Sigmoid colon (tissue), 7 donors: ENCODE measurements at places on chromosomes 7 and 10.
A peak's percentile ranks its signal among the peaks of the same experiment; 100 is the strongest.

- DNase-seq: no peak
Measured at GRCh38 chr7:147245274-147245673, 1128.7 kb downstream of the CNTNAP2 start.

DNA sequence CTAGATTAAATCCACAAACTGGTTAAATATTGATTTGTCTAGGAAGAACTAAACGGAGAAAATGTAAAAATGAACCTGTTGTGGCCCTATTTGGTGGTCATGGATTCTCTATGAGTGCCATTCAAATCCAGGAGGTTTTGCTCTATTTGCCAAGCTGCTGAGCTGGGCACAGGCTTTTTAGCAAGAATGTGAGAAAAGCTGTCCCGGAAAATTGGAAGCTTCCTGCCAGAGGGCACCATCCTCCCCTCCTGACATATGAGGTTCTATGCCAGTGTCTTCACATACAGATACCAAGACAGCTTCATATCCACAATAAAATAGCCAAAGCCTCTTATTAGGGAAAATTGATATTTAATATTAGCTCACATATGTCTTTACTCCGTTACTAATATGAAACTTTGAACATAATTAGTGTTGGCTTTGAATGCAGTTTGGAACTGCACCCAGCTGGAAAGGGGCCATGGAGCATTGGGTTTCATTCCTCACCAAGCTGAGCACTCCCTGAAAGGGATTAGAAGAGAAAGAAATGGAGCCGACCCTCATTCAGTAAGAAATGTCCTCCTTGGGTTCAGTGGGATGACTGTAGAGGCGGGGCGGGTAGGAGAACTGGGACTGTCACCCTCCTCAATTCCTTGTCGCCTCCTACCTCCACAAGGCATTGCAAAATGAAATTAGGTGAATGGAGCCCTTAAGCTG is 47.8 kb downstream of the NRCAM start:
- no peak for DNase-seq

DNA sequence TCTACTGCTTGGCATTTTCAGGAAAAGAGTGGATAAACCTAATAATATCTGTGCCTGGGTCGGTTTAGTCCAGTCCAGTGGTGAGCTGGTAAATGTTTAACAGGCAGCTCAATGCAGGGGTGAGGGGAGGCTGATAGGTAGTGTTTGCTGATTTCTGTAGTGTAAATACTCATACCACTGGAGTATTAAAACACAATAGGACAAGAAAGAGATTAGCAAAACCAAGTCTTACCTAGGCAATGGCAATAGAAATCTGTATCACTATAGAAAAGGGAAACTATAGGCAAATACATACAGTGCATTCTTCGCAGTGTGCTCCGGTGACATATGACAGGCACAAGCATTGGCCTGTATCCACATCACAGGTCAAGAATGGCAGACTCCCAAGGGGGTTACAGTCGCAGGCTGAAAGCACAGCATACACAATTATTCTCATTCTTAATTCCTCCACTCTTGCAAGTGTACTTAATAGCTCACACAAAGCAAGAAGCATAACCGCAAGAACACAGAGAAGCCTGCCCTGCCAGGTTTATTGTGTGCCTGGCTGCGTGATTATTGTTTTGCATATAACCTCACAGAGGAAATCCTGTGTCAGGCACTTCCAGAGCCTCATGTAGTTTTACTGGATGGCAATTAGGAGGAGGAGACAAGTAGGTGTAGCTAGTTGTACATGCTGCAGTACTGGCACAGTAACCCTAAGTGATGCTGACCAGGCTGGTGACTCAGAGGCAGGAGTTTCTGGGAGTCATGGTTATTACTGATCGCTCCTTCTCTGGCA is 35.0 kb downstream of the LAMB4 start:
- peak; percentile 88 for DNase-seq

DNA sequence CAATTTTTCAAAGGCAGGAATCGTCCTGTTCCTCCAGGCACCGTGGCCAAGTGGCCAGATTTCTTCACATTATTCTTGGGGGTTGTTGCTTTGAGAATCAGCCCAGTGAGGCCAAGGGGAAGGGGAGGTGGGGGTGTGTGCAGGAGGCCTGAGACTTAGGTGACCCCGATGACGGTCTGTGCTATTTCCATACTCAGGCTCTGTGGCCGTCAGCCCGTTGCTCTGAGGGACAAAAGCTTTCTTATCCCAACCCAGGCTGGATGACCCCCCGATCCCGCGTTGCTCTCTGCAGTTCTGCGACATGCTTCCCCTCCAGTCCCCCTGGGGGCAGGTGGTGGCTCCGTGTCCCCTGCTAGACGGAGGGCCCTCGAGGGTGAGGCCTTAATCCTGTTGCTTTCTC is 14.2 kb downstream of the DOCK1 start:
- no peak for DNase-seq

DNA sequence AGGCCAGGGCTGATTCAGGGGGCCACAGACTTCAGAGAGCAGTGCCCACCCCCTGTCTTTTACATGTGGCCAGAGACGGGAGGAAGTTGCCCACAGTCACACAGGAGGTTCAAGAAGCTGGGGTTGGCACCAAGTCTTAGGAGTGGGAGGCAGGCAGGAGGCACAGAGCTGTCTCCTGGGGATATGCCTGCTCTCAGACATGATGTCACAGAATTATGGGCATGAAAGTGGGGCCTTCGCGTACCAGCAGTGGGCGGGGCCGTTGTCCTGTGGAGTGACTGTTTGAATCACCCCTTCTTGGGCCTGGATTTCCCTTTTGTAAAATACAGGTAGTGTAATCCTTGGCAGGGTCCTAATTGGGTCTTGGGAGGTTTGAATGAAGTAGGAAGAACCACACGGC is 81.2 kb upstream of the PPIF start:
- no peak for DNase-seq

- no peak for DNase-seq
Measured at GRCh38 chr7:43726466-43726865, 2.9 kb downstream of the COA1 start.

GRCh38 chr10:44051584-44052385 is 333.1 kb downstream of the CXCL12 start:
- DNase-seq: no peak

DNA sequence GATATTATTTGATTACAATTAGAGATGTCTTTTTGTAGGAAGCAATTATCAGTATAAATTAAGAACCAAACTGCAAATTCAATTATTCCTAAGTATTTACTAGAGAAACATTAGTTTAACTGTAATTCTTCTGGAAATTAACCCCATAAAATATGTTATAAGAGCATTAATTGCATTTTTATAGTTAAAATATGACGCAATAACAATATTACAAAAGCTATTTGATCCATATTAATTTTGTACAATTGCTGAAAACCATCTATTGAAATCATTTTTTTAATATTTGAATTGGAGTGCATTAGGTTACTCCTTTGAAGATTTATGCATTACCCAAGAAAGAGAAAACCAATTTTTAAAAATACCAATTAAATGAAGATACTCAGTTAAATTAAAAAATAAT is 254.8 kb upstream of the LRRTM3 start:
- no peak for DNase-seq

DNA sequence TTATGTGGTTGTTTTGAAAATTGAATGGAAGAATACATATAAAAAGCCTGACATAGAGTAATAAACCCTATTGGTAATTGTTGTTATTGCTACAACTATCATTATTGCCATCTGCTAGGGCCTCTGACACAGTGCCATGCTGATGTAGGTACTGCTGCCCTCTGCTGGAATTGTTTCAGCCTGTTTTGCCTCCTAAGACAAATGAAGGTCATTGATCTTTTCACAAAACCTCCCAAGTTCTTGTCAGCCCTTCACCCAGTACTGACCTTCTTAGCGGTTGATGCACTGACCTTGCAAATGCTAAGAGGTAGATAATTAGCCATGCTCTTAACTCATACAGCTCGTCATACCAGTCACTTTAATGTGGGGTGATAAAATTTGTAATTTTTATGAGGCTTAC is 975.2 kb downstream of the SORCS1 start:
- DNase-seq: no peak

GRCh38 chr10:120342115-120342714 is 114.8 kb upstream of the PLPP4 start:
- no peak for DNase-seq

- DNase-seq: peak; percentile 89
Measured at GRCh38 chr7:76397409-76398183, 11.9 kb downstream of the SSC4D start.

DNA sequence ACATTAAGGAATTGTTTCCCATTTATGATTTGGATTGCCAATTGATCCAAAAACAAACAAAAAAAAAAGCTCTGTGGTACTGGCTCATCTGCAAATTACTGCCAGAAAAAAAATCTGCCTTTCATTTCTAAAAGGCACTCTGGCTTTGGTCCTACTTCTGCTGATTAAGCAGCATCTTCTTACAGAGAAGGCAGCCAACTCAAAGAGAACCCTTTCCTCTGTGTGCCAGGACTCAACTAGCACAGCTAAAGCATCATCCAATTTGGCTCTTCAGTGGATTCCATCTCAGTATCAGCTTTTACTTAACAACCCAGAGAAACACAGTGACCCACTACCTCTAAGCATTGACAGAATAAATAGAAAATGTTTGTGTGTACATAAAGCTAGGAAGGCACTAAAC is 80.6 kb downstream of the GSAP start:
- no peak for DNase-seq

DNA sequence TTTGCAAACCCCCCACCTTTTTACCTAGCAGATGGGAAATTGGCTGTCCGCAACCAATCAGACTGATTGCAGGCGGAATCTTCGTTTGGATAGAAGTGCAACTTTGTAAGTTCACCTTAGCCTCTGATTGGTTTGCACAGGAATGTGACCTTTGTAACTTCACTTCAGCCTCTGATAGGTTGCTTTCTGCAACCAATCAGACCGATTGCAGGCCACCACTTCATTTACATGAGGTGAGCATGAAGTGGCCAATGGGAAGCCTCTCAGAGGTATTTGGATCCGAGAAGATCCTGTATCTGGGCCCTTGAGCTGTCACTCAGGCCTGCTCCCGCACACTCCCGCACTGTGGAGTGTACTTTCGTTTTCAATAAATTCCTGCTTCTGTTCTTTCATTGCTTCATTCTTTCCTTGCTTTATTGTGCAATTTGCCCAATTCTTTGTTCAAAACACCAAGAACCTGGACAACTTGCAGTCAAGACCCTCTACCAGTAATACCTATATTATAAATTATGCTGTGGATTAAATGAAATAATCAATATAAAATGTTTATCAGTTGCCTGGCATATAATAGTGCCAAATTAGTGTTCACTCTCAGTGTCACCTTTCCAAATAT is 491.4 kb downstream of the PLXNA4 start:
- peak; percentile 4 for DNase-seq

GRCh38 chr7:66769833-66770512 is 29.4 kb downstream of the RABGEF1 start:
- DNase-seq: no peak

DNA sequence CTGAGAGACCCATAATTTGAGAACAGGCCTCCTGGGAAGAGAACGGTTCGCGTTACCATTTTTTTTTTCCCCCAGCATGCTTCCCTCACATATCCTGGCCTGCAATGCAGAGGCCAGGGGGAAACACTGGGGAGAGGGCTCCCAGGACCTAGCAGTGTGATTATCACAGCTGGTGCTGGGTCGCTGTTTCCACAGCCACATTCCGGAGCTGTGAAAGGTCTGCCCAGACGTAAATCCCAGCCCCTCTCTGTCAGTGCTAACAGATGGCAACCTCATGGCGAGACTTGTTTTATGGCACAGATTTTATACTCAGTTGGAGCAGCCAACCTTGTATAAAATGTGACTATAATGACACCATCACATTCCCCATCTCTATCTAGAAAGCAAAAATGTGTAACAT is 150.5 kb downstream of the PLXDC2 start:
- DNase-seq: no peak

DNA sequence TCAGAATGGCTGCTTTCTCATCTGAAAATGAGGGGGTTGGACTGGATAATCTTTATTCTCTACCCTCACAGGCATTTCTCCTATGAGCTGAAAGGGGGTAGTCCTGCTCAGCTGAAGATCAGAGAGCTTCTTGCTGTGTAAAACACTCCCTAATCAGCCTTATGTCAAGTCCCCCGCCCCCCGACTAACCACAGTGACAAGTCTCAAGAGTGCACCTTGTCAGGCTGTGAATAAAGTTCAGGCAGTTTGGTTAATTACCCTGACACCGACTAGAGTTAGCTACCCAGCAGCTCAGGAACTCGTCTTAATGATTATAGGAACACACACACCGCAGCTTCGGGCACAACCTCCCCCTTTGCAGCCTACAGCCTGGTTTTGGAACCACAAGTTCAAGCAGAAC is 513.7 kb downstream of the RPS24 start:
- DNase-seq: no peak

GRCh38 chr7:27237735-27238334 is 4.8 kb upstream of the EVX1 start:
- no peak for DNase-seq

DNA sequence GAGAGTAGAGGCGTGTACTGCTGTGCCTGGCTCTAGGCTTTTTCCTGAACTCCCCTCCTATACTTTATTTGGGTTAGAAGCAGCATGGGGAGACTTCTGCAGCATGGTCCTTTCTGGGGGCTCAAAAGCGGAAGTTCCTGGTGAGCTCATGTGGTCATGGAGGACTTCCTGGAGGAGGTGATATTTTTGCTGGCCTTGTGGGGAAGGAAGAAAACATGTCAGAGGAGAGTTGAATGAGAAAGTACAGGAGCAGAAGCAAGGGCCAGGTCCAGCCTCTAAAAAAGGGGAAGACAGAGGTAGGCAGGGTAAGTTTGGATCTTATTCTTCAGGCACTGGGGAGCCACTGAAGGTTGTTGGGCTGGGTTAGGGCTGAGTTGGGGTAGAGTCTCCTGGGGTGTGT is 45.5 kb downstream of the CASTOR2 start:
- no peak for DNase-seq

DNA sequence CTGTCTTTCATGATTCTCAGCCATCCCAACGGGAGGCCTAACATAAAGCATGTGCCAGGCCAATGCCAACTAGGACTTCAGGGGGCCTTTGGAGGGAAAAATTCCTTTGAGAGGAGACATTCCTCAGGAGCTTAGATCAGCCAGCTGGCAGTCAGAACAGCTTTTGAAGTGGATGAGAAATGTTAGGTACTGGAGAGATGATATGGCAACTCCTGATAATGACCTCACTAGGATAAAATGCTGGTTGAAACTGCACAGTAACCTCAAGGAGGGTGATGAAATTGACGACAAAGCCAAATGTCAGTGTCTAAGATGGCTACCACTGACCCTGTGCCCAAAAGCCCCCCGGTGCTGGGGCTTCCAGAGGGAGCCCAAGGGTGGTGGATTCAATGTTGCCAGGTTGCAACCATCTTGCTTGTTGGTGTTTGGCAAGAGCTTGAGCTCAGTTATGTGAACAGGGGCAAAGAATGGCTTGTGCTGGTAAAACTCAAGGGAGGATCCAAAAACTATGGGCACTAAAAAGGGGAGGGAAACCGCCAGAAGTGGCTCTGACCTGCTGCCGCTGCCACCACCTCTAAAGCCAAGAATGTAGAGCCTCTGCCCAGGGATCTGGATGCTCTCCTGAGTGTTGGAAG is 121.2 kb downstream of the UBE2H start:
- no peak for DNase-seq

DNA sequence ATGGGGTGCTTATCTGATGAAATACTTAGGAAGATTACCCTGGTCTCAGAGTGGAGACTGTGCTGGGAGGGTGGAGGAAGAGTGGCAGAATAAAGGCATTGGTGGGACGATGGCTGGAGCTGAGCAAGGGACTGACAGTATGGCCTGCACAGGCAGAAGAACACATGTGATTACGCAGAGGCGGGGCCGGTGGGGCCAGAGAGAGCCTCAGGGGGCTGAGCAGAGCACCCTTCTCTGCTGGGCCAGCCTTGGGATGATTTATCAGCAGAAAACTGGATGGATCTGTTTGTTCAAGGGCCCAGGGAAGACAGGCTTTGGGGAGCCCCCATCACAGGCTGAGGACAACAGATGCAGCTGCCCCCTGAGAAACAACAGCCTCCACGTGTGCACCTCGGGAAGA is 272.1 kb downstream of the SDK1 start:
- DNase-seq: no peak
